ENCODE measurements at places on chromosomes 5 and 9.

GRCh38 chr5:138954257-138955012 is 79.3 kb upstream of the LRRTM2 start:
- no peak for DNase-seq

- DNase-seq, result no peak
Observed at GRCh38 chr9:98043915-98044314, 12.6 kb upstream of the NANS start.

GRCh38 chr5:40665635-40666298 is 13.9 kb upstream of the PTGER4 start:
- DNase-seq, result no peak

DNA sequence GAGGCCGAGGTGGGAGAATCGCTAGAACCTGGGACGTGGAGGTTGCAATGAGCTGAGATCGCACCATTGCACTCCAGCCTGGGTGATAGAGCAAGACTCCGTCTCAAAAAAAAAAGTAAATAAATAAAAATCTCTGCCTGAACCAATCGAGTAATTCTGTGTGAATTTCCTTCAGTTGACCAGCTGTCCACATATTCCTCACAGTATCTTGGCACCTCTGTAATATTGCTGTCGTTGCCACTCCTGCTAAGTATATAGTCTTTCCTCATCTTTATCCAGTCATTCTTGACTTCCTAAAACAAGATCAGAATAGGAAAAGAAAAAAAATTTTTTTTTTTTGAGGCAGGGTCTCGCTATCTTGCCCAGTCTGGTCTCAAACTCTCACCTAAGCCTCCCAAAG is 29.9 kb downstream of the KDM3B start:
- no peak for DNase-seq

DNA sequence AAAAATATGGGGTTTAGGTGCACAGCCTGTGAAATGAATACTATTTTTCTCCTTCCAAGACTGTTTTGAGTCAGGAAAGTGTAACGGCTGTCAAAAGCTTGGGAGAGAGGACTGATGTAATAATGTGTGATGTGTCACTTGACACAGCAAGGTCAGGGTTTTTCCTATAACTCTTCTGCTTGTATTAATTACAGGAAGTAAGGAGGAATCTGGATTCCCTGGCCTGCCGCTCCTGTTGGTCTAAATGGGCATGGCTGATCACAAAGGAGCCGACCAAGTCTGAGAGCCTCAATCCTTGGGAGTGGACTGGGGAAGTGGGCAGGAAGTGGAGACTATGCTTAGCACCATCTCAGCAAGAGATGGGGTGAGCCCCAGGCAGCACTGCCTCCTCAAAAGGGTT is 16.7 kb upstream of the SLC28A3 start:
- DNase-seq, result no peak

- DNase-seq, result no peak
Observed at GRCh38 chr5:133967124-133967523, 1.3 kb downstream of the C5orf15 start.
